ENCODE measurements at places on chromosomes 12 and 14.

DNA sequence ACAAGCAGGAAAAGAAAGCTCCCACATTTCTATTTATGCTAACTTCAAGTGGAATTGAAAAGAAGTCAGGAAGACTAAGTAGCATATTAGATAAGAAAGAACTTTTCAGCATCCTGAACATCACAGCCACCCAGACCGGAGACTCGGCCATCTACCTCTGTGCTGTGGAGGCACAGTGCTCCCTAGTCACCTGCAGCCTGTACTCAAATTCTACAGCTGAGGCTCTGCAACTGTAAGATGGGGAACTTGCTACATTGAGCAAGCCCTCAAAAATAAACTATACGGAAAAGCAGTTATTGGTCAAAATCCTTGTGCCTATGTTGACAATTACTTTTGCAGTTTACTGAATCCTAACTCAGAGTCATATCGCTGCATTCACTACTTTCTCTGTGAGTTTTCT is 361.9 kb downstream of the DAD1 start:
- DNase-seq: no peak

DNA sequence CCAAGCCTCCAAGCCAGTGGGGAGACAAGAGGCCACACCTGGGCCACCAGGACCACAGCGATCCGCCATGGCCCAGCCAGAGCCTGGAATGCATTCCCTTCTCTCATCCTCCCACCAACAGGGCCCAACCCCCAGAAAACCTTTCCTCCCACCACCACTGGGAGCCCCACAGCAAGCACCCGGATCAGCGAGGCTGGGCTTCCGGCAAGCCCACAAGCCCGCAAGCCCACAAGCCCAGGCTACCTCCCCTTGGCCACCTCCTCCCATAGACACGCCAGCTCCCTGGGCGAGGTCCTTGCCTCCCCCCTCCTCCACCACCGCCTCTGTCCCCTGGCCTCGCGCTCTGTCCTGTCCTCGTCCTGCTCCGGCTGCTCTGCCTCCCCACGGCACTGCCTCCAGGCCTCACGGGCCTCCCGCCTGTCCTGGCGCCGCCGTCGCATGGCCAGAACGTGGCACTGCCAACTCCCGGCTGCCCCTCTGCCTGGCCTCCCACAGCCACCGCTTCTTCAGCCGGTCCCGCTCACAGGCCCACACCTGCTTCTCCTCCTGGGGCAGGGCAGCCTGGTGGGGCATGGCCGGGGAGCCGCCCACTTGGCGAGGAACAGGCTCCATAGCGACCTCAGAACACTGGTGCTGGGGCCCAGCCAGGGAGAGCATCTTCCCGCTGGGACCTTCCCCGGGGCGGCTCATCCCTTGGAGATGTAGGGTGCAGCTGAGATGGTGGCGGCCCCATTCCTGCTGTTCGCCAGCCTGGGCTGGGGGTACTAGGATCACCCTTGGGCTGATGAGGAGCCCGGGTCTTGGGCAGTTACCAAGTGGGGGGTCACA is 5.6 kb downstream of the CDK2AP1 start:
- no peak for DNase-seq

DNA sequence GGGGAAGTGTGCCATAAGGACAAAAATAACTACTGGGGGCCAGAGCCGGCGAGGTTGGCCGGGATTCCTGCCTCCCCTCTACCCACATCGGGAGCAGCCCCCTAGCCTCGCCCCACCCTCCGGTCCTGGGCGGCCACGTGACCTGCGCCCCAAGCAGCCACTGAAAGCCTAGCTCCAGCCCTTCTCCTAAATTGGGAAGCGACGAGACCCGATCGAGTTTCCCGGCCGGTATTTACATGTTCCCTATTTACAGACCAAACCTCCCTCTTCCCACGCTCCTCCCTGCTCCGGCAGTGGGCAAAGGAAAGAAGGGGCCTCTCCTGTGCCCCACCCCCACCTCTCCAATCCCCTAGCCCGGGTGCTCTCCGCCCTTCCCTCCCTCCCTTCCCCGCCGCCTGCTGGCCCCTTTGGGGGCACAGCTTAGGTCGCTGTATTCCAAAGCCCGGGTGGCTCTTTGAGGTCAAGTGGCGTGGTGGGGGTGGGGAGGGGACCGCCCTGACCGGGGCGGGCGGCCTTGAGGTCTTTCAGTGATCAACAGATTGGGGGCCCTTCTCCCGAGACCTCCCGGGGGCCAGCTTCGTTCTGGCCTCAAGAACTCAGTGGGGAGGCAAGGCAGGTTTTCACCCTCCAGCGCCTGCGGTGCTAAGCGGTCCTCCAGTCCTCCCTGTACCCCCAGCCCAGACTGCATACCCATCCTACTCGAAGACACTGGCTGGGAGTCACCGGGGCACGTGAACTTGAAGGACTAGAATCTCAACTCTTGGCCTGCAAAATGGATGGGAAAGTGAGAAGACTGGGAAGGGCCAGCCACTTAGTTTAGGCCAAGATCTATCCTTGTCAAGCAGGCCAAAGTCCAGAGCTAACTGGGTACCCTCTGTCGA is 6.3 kb upstream of the CTDSP2 start:
- DNase-seq: no peak

DNA sequence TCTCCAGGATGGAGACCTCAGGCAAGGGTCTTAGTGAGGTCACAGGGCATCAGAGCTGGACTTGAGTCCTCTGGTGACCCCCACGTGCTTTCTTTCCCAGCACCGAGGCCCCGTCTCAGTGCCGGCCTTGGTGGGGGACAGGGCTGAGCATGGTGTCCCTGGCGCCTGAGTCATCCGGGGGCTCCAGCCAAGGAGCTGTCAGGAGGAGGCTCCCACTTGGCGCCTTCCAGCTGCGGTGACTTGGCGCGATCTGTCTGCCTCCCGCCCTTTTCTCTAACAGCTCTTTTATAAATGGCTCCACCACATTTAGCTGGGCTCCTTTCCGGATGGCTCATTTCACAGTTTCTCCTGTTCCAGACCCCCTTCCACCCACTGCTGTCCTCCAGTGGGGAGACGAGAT is 60.4 kb downstream of the PRMT8 start:
- no peak for DNase-seq

DNA sequence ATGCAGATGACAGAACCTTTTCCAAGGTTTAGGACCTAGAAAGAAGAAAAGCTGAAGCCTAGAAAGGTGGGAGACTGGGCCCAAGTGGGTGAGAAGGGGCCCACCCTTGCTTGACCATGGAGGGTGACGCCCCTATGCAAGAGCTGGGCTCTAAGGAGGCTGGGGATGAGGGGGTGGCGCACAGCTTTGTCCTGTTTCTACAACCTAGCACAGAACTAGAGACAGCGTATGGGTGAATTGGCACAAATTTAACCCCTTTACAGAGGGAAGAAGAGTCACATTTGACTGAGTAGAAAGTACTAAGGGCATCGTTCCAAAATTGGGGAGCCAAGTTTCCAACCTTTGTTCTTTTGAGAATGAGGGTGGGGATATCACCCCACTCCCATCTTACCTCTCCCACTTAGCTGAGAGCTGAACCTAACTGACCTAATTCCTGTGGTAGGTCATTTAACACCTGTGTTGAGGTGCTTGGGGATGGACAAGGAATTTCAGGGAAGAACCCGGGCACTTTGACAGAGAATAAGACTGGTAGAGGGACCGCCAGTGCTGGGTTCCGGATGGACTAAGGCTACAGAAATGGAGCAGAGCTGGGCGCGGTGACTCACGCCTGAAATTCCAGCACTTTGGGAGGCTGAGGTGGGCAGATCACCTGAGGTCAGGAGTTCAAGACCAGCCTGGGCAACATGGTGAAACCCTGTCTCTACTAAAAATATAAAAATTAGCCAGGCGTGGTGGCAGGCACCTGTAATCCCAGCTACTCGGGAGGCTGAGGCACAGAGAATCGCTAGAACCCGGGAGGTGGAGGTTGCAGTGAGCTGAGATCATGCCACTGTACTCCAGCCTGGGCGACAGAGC is 5.2 kb downstream of the NFKBIA start:
- DNase-seq: no peak

DNA sequence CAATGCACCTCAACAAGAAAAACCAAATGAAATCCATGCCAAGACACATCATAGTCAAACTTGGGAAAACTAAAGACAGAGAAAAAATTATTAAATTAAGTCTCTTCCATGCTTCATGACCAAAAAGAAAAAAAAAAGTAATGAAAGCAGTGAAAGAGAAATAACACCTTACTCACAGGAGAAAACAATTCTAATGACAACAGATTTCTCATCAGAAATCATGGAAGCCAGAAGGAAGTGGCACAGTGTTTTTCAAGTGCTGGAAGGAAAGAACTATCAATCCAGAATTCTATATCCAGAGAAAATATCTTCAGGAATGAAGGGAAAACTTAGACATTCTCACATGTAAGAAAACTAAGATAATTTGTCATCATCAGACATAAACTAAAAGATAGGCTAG is 71.1 kb upstream of the NUDT4 start:
- no peak for DNase-seq

DNA sequence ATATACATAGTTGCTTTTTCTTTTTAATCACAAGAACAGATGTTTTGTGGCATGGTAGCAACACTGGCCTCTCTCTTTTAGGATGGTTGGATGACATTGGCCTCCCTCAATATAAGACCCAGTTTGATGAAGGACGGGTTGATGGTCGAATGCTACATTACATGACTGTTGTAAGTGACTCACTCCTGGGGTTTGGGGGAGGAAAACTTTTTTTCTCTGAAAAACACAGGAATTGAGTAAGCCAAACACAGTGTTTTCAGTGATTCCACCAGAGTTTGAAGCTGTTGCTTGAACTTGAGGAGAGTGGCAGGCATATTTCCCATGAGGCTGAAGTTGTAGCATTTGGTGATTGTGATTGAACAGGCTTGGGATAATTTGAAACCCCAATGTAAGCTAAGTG is 13.7 kb upstream of the REP15 start:
- no peak for DNase-seq

DNA sequence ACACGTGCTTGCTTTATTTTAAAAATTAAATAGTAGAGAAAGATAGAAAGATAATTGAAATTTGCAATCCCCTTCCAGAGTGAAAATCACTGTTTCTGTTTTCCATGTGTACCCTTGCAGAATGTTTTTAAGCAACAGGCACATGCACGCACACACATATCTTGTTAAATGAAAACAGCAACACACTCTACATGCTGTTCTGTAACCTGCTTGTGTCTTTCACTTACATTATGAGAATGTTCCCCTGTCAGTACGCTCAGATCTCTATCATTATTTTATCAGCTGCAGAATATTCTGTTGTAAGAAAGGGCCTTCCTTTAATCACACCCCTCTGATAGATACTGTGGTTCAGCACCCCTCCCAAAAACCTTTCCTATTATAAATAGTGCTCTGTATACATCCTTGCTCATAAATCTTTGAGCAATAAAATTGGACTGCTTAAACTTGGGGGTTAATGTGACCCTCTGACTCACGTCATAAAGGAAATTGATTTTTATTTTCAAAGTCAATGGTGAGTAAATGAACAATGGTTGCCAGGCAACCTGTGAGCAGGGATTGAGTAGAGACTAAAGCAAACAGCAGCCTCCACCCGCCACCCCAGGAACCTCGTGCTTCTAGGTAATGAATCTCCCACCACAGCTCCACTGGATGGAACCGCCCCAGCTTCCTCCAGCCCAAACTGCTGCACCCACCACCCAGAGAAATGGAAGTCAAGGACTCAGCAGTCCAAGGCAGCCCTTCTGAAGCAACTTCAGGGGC is 31.9 kb upstream of the CHGA start:
- DNase-seq: peak; percentile 10

- peak; percentile 81 for DNase-seq
Measured at GRCh38 chr14:69107407-69108003, 45.4 kb downstream of the DCAF5 start.

- no peak for DNase-seq
Measured at GRCh38 chr14:51807356-51807755, 53.1 kb upstream of the GNG2 start.

- DNase-seq: no peak
Measured at GRCh38 chr14:82328442-82328841, 794.8 kb upstream of the SEL1L start.

DNA sequence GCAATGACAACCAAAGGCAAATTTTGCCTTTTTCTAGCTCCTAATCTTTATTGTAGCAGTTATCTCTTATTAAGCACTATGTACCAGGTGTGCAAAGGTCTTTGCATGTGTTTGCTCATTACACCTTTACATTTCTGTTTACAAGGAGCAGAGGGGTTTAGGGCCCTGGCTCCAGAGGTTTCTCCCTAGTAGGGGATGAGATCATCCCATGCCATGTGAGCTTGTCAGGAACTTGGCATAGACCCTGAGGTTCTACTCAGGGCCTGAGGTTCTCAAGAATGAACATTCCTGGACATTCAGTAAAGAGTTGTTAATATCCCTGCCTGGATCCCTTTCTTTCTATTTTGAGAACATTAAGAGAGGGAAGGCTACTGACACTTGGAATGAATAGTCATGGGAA is 292.0 kb downstream of the RPAP3 start:
- no peak for DNase-seq

- DNase-seq: no peak
Measured at GRCh38 chr14:101075025-101075800, 171.7 kb upstream of the RTL1 start.

DNA sequence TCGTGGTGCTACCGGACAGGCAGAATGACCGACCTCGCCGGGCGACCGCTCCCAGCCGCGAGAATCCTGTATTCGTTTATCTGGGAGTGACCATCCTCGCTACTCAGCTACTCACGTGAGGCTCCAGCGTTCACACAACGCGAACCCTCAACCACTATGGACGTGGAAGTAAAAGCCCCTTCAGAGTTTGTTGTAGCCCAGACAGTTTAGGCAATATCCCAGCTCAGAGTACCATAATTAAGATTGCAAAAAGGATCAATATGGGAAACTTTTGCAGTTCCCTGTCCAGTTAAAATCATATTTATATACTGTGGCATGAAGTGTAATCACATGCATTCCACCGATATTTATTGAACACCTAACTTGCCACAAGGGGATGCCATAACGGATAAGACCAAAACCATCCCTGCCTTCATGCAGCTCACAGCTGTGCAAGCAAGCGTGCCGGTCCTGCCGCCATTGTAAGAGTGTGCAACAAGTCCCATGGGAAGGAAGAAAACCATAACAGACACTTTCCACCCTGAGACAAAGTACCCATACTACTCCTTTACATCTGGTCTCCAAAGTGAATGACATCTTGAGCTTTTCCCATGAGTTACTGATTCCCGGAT is 938 bp upstream of the MAX start:
- DNase-seq: no peak

DNA sequence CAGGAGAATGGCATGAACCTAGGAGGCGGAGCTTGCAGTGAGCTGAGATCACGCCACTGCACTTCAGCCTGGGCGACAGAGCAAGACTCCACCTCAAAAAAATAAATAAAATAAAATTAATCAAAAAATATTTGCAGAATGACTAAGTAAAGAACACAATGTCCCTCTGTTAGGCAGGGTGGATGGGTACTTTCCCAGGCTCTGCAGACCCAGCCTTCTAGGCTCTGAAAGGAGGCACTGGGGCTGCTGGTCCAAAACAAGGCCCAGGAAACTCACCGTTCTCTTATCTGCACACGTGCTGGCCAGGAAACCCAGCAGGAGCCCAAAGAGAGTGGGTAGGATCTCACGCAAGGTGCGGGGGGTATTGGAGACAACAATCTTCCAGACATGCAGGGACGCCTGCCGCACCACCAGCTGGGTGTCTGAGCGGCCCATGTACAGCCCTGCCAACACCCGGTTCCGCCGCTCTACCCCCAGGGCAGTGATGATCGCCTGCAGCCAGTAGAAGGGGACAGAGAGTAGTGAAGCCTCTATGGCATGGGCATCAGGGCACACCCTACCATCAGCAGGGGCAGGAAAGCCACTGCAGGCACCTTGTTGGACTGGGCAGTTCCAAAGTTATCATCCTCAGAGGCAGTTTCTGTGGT is 25.8 kb upstream of the RAB35 start:
- no peak for DNase-seq

Measured in NCI-H1105 (cell line).